ENCODE measurements at places on chromosomes 2 and 18.
A peak's percentile ranks its signal among the peaks of the same experiment; 100 is the strongest.

GRCh38 chr18:598124-598589 is 1.4 kb downstream of the CLUL1 start:
- peak; percentile 72 for DNase-seq

DNA sequence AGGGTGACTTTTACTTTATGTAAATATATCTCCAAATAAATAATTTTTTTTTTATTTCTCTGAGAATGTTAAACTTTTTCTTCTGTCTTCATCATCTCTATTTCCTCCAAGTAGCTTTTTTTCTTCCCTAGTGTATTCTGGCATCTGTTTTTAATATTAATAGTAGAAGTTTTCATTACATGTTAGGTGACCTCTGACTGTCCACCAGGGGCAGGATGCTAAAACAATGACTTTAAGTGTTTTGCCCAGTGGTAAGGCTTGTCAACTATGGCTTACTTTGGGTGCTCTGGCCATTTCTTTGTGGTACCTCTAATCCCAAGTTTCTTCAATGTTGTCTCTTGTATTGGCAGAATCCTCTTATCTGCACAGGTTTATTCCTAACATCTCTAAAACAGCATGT is 127.1 kb downstream of the SRBD1 start:
- peak; percentile 4 for DNase-seq

DNA sequence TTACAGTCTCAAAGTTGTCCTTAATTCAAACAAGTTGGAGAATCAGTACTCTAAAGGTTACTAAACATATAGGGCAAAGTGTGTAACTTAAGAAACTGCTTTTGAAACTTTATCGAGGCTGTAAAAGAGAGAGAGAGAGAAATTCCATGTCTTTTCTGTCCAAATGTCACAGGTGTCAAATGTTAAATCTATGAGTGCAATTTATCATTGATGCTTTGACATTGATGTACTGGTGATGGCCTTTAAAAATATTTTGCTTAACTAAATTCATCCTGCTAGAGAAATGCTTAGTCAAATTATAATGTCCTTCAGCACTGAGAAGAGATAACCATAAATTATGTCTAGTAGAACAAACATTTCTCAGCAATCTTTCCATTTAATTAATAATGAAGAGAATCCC is 1602.1 kb upstream of the TMEFF2 start:
- no peak for DNase-seq

DNA sequence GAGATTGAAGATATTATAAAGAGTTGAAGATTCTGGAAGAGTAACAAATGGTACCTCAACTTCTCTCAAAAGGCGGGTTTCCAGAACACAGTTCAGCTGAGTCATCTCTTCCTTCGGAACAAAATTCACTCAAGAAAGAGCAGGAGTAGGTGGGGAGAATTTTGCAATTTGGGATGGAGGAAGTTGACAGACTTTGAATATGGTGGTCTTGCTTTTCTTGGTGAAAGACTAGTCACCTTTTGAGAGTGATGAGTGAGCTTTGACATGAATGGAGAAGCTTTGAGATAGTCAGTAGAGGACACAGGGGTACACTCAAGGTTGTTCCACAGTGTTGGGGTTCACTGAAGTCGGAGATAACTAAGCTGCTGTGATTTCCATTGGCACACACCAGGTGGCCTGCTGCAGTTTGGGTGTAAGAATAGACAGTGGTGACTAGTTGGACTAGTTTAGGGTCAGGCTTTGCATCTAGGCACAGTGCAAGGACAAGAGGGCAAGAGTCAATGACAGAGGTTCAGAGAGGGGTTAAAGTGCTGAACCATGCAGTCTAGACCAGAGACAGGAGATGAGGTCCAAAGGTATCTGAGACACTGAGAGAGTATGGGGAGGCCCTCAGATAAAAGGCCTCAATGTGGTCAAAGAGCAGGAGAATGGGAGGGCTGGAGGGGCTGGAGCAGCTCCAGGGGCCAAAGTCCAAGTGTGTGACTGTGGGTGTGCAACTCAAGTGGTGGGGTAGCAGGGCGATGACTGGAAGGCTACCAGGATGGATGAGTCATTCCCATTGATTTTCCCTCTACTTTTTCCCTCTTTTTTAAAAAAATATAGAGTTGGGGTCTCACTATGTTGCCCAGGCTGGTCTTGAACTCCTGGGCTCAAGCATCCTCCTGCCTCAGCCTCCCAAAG is 7.7 kb downstream of the CCL20 start:
- no peak for DNase-seq
